Renal cortex interstitium (tissue), 15 donors: ENCODE measurements at places on chromosomes 12 and 14. TPM values are rescaled to one million over a fixed set of nuclear protein-coding genes. Genes with fewer than 3 reads are reported as not detected.

The GPRC5D gene
- 0.71 TPM for polyA plus RNA-seq

DNA sequence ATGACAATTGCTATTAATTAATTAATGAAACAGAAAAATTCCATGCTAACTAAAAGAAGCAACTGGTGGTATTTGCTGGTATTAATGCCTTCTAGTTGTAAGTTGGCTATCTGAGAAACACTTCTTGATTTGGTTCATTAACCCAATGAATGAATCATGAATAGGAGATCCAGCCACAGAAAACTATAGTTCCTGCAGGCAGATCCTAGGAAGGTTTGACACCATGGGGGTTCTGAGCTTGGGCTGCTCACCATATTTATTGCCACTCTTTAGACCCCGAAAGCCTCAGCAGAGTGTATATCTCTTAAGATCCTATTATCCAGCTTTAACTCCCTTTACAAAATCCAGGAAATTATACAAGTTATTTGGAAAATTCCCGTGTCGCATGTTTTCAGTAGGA, 81.4 kb upstream of the REP15 start:
- no peak for DNase-seq

The KCNK10 gene
- 0.41 TPM for polyA plus RNA-seq

DNA sequence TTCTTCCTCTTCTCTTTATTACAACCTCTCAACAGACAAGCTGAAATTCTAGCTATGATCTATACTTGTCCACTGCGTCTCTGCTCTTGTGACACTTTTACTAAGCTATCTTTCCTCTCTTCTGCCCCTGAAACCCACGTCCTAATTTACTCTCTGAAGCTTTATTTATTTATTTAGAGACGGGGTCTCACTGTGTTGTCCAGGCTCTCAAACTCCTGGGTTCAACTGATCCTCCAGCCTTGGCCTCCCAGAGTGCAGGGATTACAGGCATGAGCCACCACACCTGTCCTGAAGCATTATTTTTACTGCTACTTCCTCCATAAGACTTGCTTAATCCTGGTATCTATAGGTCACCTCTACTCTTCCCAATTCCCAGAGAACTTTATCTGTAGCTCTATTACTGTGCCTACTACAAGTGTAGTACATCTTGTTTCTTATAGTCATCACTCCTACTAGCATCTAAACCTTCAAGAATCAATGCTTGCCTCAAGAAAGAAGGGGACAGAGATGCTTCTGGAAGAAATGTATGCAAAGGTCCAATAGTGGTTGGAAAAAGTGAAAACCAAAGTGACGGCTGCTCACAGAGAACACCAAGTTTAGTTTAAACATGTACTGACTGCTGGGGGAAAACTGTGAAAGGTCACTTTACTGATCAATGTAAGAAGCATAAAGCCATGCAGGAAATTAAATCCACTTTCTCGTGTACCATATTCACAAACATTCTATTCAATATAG, 61.3 kb downstream of the MED13L start:
- no peak for DNase-seq

DNA sequence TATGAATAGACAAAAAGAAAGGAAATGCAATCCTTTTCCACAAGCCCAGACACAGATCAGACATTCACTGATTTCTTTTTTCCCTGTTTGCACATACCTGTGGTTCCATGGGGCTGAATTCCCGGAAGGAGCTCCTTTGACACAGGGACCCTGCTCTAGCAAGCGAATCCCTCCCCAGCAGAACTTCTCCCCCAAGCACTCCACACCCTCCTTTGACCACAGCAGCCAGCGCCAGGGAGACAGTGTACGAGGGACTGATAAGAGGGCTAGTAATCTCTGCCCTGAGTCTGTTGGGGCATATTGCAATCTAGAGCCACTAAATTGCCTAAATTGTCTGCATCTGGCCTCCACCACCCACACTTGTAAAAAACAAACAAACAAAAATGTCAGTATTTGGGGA, 83.4 kb upstream of the NTF3 start:
- no peak for DNase-seq

- no peak for DNase-seq
Measured at GRCh38 chr12:96810477-96810876, 96.6 kb upstream of the NEDD1 start.

The SLC8A3 gene
- 0.48 TPM for polyA plus RNA-seq

The RARG gene
- 31.4 TPM for polyA plus RNA-seq

The ADSS1 gene
- 17.8 TPM for polyA plus RNA-seq

The MANSC4 gene
- polyA plus RNA-seq: 0.16 TPM

The GYS2 gene
- not detected for polyA plus RNA-seq

DNA sequence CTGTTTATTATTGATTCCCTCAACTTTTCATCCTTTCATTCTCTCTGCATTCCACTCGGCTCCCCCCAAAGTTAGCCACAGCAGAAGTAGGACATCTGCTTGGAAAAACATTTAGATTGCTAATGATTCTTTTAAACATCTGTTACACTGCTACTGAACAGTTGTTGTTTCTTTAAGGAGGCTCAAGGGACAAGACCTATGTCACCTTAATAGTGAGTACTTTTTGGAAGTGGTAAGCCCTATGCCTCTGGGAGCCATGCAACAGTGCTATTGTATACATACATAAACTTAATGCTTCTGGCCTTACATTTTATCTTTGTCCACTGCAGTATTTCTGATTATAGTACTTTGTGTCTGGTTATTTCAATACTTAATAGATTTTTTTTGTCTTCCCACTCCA, 628.2 kb upstream of the FOXG1 start:
- no peak for DNase-seq

The FZD10 gene
- polyA plus RNA-seq: 2.5 TPM

DNA sequence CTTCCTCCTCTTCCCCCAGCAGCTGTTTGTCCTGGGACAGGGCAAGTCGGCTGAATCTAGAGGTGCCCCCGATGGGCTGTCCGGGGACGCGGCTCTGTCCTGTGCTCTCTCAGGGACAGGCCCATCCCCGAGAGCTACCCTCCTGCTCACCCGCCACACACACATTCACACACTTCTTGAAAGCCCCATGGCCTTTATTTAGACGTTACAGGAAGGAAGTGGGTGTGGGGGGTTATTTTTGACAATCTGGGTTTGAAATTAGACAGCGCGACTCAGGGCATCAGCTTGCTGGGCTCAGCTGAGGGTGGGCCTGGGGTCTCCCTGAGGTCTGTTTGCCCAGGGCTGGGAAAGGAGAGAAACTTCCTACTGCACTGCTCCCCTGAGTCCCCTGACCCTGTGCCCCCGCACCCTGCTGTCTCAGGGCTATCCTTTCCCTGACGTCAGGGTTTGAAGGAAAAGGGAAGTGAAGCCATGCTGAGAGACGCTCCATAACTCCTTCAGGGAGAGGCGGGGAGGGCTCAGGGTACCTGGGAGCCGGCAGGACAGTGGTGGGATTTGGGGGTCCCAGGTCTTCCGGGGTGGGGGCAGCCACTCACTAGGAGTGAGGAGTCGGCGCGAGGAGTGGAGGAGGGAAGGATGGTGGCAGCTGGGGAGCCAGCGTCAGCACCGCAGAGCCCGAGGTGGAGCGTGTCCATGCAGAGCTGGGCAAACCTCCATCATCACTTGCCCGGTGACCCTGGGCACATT, 8.1 kb downstream of the PTPN6 start:
- DNase-seq: no peak

- no peak for DNase-seq
Measured at GRCh38 chr14:50719911-50720759, 52.0 kb upstream of the SAV1 start.

DNA sequence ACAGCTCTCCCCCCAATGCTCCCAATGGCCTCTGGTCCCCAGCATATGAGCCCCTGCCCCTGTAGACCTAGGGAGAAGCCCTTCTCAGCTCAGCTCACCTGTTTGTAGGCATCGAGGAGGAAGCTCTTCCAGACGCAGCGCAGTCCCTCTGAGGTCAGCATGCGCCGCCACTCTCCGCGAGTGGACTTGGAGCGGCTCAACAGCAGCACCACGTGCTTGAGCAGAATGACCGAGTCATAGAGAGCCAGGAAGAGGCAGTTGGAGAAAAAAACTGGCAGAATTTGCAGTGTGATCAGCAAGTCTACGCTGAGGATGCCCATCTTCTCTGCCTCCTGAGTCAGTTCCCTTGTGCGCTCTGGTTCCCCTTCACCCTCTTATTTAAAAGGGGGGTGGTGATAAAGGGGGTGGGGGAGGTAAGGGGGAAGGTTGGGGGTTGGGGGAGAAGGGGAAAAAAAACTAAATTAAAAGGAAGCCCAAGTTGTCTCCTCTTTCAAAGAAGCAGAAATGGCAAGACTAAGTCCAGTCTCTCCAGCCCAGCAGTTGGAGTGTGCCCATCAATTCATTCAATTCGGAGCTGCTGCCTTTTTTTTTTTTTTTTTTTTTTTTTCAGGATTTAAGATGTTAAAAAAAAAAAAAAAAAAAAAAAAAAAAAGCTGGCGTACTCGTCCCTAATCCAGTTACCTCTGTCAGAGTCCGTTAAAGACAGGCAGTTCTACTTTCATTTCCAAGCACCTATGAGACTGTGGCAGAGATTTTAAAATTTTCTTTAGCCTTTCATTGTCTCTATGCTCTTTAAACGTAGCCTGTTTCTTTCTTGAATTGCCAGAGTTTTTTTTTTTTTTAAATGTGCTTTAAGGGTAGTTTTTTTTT, at the start of gene DIO2:
DIO2 (minus strand) TSS at position 352 of the 870 bp plus-strand sequence; CDS start at position 320, 32 bp downstream.
- DNase-seq: no peak

The PRB2 gene
- polyA plus RNA-seq: not detected

The TTC9 gene
- 3.9 TPM for polyA plus RNA-seq
